Chondrocyte (in vitro differentiated cells): ENCODE measurements at places on chromosomes 13 and 19. TPM values are rescaled to one million over a fixed set of nuclear protein-coding genes. Genes with fewer than 3 reads are reported as not detected.

Gene NCR1
- not detected in 3 replicates for total RNA-seq

GRCh38 chr19:33490041-33490451 lies 31.5 kb downstream of the PEPD start:
- DNase-seq = peak; percentile 81

- no peak for DNase-seq
Observed at GRCh38 chr13:95535243-95535642, 17.3 kb upstream of the CLDN10 start.

Gene CBLC
- not detected in 3 replicates for total RNA-seq

Gene ZNF177
- total RNA-seq = 3.7 to 8.5 TPM (median 4.4 TPM) in 3 replicates

GRCh38 chr13:77506874-77507273 lies 28.6 kb upstream of the SCEL start:
- no peak for DNase-seq

- DNase-seq = no peak
Observed at GRCh38 chr13:98144801-98145350, 2.0 kb downstream of the FARP1 start.

Gene TRIP10
- total RNA-seq = 81.6 to 107 TPM (median 103 TPM) in 3 replicates

DNA sequence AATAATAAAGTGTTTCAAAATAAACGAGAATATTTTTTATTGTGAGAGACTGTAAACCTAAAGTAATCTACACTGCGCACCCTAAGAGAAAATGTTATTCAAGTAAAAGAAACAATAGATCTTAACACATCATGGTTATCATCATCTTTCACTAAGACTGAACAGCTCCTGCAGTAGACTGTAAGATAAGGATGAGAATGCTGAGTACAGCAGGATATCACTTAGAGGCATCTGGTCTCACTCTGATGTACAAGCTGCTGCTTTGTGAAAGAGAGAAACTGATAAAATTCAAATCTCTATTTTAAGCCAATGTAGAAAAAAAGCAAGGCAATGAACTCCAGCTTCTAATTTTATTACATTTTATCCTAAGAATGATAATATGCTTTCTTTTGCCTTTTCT lies 261.7 kb upstream of the HTR2A start:
- DNase-seq = no peak

Gene ACP4
- total RNA-seq = not detected in 3 replicates

Gene ZNF613
- 6.4 to 7.2 TPM (median 6.5 TPM) in 3 replicates for total RNA-seq

DNA sequence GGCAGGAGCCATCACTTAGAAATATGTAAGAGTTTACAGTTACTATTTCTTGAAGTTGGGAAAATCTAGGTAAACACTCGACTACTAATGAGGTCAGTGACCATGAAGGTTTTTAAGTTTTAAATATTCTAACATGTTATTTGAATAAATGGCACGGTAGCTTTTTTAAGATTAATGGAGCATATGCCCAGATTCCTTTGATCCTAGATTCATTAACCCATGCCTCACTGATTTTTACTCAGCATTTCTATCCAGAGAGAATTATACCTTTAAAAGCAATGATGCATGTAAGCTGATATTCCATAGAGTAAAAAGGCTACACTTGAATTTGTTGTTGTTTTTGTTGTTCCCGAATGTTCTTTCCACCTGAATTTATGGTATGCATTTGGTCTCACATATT lies 541.4 kb downstream of the DACH1 start:
- no peak for DNase-seq

Gene TNPO2
- 64.5 to 82.7 TPM (median 71.8 TPM) in 3 replicates for total RNA-seq

DNA sequence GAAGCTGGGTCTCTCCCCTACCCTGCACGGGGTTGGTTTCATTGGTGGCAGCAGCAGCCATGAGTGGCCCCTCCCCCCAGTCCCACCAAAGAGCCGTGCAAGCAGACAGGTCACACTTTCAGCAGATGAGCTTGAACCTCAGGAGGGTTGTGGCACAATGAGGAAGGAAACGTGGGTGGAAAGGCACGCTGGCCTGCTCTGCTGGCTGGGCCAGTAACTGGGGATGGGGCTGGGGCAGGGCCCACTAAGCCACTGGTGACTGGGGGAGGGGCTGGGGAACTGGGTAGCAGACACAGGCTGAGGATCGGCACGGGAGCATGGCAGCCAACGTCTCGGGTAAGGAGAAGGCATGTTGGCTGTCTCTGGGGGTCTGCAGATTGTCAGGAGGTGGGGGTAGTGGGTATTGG lies at the start of gene P2RY11:
Gene P2RY11, plus strand, starts transcription at position 289 of the 407 bp plus-strand sequence. Its CDS starts 29 bp downstream, at position 318.
- DNase-seq = no peak

Gene ZIC5
- total RNA-seq = 2.7 to 5.8 TPM (median 3.1 TPM) in 3 replicates

- DNase-seq = no peak
Observed at GRCh38 chr19:36579255-36579654, 6.2 kb upstream of the ZNF529 start.

DNA sequence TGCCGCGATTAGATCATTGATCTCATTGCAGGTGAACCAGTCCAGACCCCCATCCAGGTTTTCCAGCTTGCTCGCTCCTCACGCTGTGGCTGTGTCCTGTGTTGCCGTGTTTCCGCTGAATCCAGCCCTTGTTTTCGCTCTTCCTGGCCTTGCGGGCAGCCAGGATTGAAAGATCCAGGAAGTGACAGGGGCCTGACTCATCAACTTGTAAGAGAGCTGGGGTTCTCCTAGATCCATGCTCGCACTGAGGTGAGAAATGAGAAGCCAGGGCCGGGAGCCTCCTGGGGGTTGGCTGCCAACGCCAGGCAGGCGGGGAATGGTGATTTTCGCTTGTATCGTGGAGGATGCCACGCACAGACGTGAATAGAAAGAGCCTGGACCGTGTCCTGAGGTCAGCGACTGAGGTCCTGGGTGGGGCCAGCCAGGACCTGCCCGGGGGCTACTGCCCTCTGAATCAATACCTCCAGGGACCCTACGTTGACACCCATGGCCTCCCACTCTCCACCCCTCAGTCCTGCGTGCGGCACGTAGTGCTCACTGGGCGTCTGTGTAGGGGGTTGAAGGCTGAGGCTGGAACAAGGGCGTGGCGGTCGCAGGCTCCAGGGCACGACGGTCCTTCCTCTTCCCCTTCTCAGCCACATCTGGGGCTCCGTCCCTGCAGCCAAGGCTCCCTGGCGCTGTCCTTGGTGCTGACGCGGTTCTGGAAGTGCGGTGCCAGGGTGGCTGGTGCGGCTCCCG lies 7.3 kb upstream of the PTPRH start:
- no peak for DNase-seq

DNA sequence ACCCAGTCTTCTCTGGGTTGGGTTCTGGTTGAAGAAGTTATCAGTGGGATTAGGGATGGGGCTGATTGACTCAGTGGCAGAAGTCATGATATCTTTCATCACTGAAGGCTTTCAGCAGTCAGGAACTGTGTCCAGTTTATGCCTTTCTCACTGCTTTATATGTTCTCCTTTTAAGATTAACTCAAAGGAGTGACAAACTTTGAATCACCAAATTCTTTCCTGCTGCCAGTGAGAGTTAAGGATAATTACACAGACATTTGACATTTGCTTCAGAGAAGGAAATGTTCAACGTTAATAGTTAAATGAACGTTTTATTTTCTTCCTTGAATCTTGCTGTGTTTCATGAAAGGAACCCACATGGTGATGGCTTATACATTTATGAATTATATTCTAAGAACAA lies 41.0 kb upstream of the CNMD start:
- no peak for DNase-seq

DNA sequence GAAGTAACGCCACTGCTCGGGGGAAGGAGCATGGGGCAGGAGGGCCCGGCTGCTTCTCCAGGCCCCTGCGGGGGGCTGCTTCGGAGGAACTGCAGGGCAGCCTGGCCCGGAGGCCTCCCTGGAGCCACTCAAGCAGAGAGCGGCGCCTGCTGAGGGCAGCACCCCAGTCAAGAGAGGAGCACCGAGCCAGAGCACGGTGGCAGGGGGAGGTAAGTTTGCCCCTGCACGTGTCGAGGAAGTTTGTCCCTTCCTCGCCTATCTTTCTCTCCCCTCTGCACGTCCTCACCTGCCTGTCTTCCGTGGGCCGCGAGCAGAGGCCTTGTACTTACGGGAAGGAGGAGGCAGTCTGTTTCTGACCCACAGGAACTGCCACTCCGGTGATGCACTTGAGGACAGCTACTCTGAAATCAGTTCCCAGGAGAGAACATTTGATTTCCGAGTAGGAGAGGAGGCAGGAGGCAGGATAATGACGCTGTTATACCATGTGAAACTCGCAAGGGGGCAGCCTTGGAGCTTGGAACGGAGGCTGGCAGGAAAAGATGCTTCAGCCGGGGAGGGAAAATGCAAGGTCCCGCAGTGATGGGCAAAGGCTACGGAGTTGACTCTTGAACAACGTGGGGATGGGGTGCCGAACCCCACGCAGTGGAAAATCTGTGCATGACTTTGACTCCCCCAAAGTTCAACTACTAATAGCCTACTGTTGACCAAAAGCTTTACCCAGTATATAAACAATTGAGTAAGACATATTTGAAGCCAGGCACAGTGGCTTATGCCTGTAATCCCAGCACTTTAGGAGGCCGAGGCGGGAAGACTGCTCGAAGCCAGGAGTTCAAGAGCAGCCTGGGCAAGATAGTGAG lies 5.0 kb downstream of the FFAR1 start:
- DNase-seq = peak; percentile 76

GRCh38 chr13:64579331-64579730 lies 2650.8 kb downstream of the PCDH9 start:
- no peak for DNase-seq

DNA sequence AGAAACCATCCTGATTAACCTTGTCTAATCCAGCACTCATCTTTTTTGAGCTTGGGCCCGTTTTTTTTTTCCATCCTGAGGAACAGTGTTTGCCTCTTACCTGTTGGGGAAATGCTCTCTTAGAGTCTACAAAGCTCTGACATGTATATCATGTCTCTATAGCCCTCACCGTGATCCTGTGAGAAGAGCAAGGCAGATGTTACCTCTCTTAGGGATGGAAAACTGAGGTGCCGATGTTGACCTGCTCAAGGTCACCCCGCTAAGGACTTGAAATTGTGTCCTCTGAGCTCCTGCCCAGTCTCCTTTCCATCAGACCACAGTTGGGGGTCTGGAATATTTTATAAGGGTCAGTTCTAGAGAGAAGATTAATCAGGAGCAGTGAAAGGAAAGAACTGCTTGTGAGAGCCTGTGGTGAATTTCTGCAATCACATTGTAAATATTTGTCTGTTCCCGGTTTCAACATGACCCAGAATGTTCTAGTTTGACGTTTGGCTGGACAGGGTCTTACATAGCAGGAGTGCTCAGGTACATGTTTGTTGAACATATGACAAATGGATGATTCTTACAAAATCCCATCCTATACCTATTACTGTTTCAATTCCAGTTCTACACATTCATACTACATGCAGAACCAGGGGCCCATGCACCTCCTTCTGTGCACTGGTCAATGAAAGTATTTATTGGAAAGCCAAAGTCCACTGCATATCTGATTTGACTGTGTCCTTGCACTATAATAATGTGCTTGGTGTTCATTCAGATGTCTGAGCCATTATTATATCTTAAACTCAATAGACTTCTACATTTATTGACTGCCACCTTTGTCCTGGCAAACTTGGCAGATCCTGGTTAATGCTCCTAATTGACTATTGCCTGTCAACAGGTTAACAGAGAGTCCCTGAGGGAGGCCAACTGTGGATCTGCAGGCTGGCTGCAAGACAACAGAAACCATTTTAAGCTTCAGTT lies 12.1 kb downstream of the SLC25A15 start:
- no peak for DNase-seq

DNA sequence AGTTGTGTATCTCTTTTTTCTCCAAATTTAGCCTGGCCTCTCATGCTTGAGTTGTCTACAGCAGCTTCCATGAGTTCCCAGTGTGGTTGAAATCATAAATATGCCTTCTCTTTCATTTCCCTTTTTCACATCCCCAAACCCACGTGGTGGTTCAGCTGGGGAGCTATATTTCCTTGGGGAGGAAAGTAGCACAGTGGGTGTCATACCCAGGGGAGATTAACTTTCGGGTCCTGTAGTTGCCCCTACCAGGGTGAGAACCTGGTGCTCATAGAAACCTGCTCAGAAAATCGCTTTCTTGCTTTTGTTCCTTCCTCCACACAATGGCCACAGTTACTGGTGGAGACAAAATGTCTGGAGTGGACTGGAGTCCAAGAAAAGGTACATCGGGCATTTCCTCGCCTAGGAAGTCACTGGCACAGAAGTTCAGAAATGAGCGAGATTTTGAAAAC lies 7.0 kb upstream of the LILRA4 start:
- DNase-seq = peak; percentile 1

- DNase-seq = no peak
Observed at GRCh38 chr13:109156181-109156935, 526.9 kb downstream of the MYO16 start.

GRCh38 chr13:73303851-73304250 lies 245.0 kb downstream of the KLF5 start:
- no peak for DNase-seq

GRCh38 chr13:113917594-113918371 lies 53.9 kb upstream of the GAS6 start:
- no peak for DNase-seq

Gene ELL
- total RNA-seq = 12.4 to 14.0 TPM (median 13.0 TPM) in 3 replicates

GRCh38 chr19:34228347-34228746 lies 26.0 kb upstream of the GARRE1 start:
- DNase-seq = no peak

Gene CEACAM21
- not detected in 3 replicates for total RNA-seq

GRCh38 chr19:42606660-42607351 lies 12.1 kb upstream of the CEACAM8 start:
- DNase-seq = no peak

Gene PSG2
- total RNA-seq = 0.44 TPM in 1 of 3 replicates, not detected in the others

DNA sequence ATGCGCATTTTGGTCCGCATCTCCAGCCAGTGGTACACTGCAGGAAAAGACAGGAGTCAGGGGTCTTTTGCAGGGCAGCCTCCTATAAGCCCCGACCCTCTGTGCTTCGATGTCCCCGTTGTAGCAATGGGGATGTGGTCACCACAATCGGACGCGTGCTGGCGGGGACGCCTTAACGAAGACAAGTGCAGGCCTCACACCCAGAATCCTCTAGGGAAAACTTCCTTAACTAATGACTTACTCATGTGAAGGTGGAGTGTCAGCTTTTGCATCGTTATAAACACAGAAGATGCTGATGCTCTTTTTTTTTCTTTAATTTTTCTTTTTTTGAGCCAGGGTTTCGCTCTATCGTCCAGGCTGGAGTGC lies 22.1 kb downstream of the VASP start:
- DNase-seq = no peak

DNA sequence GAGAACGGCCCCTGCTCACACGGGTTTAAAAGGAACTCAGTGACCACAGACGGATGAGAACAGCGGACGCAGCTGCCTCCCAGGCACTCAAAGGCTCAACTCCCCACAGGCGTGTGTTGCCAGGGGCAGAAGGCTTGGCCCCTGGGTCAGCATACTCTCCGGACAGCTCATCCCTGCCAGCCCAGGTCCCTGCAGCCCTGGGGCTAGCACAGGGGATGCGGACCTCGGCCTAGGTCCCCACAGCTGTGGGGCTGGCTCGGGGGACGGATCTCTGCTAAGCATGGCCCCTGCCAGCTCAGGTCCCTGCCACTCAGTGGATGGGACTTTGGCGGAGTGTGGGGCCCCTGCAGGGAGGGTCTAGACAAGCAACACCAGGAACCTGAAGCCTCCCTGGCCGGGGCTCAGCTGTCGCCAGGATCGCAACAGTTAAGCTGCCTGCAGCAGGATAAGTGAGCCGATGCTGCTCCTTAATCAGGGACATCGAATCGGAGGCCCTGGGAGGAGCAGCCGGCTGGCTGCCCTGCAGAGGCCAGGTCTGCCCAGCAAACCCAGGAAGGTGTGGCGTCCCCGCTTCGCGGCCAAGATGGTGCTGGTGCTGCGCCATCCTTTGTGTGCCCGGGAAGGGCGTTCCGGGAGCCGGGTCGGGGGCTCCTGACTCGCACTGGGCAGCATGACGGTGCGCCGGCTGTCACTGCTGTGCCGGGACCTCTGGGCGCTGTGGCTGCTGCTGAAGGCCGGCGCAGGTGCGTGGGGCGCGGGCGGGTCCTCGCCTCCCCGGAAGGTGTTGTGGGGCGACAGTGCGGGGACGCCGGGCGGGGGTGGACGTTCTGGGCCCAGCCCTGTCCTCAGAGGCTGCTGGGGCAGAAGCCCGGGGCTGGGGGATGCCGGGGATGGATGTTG lies 32.5 kb downstream of the MCF2L start:
- no peak for DNase-seq
